ENCODE measurements at places on chromosomes 1 and 21. TPM values are rescaled to one million over a fixed set of nuclear protein-coding genes. Genes with fewer than 3 reads are reported as not detected.

The SKI gene
- total RNA-seq, result 51.5 TPM

The ZNF648 gene
- not detected for total RNA-seq

The CADM3 gene
- total RNA-seq, result 0.33 TPM

The RNF186 gene
- total RNA-seq, result not detected

The SIM2 gene
- total RNA-seq, result 0.13 TPM

The S100A8 gene
- not detected for total RNA-seq

The CASQ2 gene
- not detected for total RNA-seq

The STYXL2 gene
- not detected for total RNA-seq

The SMCP gene
- total RNA-seq, result not detected

The IGSF9 gene
- not detected for total RNA-seq

The NOS1AP gene
- total RNA-seq, result not detected

The L1TD1 gene
- 0.13 TPM for total RNA-seq

The CNKSR1 gene
- total RNA-seq, result 0.07 TPM

The SLC16A1 gene
- total RNA-seq, result 109 TPM

The RHD gene
- not detected for total RNA-seq

The BCAN gene
- total RNA-seq, result not detected

The PGBD5 gene
- 0.20 TPM for total RNA-seq

The FYB2 gene
- total RNA-seq, result not detected

The SMIM11 gene
- 13.5 TPM for total RNA-seq

The CLEC20A gene
- total RNA-seq, result not detected

The ZMYND12 gene
- total RNA-seq, result 1.3 TPM

The FBXO42 gene
- 17.8 TPM for total RNA-seq

The TNNT2 gene
- total RNA-seq, result under 0.01 TPM

The SEC22B gene
- total RNA-seq, result 49.9 TPM

The APP gene
- 940 TPM for total RNA-seq

The LDLRAP1 gene
- total RNA-seq, result 41.6 TPM

The VHLL gene
- 0.92 TPM for total RNA-seq

The RBP7 gene
- total RNA-seq, result not detected

The SPRR2G gene
- not detected for total RNA-seq

The PROK1 gene
- not detected for total RNA-seq

The AQP10 gene
- total RNA-seq, result 0.13 TPM

The AGMAT gene
- 0.52 TPM for total RNA-seq

The RGS8 gene
- not detected for total RNA-seq

The CSF3R gene
- not detected for total RNA-seq

The GBP2 gene
- 24.2 TPM for total RNA-seq

The SPATA1 gene
- total RNA-seq, result 0.46 TPM

The RAB4A gene
- total RNA-seq, result 25.6 TPM

The SHISAL2A gene
- total RNA-seq, result not detected

The PKP1 gene
- 0.30 TPM for total RNA-seq

The PLEKHA6 gene
- total RNA-seq, result 0.63 TPM

The ZSWIM5 gene
- 0.99 TPM for total RNA-seq

The OR14K1 gene
- total RNA-seq, result not detected

The HCRTR1 gene
- total RNA-seq, result not detected

The ENO1 gene
- 2,300 TPM for total RNA-seq
